ENCODE measurements at places on chromosomes 6 and 20.
A peak's percentile ranks its signal among the peaks of the same experiment; 100 is the strongest.

DNA sequence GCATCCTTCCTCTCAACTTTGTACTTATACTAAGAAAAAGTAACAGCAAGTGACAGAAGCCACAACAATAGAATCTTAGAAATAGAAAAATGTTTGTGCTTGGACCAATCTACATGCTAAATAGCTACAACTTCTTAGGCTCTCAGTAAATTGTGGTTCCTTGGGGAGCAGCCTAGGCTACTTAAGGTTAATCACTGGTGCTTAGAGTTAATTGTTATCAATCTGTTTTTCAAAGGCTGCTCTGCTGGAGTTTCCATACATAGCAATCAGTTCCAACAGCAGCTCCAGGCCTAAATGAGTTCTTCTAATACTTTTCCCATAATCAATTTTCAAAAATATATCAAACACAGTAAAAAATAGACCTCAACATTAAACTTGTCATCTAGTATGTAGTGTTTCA, 571.4 kb downstream of the EPHA7 start:
- no peak for DNase-seq

- no peak for DNase-seq
Observed at GRCh38 chr20:30598460-30599230, 658.8 kb upstream of the DEFB115 start.

GRCh38 chr20:33373735-33374605, 27.3 kb downstream of the CDK5RAP1 start:
- DNase-seq: no peak

- no peak for DNase-seq
Observed at GRCh38 chr6:15481390-15482291, 181.2 kb downstream of the DTNBP1 start.

- DNase-seq: no peak
Observed at GRCh38 chr6:33467091-33467490, 12.7 kb downstream of the ZBTB9 start.

DNA sequence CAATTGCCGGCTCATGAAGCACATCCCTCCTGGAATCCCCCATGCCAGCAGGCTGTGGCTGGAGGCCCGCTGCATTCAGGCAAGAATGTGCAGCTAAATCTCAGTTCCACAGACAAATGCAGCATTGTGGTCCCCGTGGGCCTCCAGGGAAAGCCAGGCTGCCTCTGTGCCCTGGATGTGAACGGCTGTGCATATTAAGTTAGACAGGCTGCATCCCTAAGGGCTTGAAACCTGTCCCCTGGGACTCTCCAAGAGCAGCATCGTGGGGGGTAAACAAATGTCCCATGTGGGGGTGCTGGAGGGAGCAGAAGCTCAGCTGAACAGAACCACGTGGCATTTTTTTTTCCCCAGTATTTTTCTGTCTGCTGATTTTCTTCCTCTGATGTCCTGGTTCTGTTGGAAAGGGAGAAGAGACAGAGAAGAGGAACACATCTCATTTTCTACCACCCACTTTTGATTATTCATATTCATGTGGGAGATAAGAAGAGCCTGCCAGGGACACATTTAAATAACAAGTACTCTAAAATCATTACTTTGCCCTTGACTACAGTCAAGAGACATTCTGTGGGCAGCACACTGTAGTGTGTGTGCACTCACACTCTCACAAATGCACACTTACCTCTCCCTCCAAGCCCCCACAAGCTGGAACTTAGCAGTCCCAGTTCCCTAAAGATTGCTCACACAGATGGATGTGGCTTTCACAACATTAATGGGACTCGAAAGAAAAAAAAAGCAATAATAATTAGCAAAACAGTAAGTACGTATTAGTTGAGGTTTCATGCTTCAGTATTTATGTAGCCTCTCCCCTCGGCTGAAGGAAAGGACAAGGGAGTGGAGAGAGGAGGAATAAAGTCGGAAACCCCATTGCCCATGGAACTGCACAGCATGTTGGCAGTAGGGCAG, 16.9 kb downstream of the GFOD1 start:
- DNase-seq: no peak

- no peak for DNase-seq
Observed at GRCh38 chr6:114577109-114577508, 234.3 kb upstream of the HS3ST5 start.

GRCh38 chr6:26045065-26045927, 41.9 kb upstream of the HFE start:
- no peak for DNase-seq

- no peak for DNase-seq
Observed at GRCh38 chr20:43430265-43431133, 27.2 kb upstream of the SRSF6 start.

- no peak for DNase-seq
Observed at GRCh38 chr6:137799950-137800568, 67.0 kb upstream of the TNFAIP3 start.

GRCh38 chr6:5061152-5061551, 24.0 kb upstream of the PPP1R3G start:
- DNase-seq: no peak

GRCh38 chr6:100549406-100550167, 84.9 kb upstream of the SIM1 start:
- no peak for DNase-seq

GRCh38 chr6:91276315-91276714, 689.4 kb upstream of the MAP3K7 start:
- DNase-seq: peak; percentile 14

- no peak for DNase-seq
Observed at GRCh38 chr6:161836643-161837448, 563.0 kb upstream of the AGPAT4 start.

DNA sequence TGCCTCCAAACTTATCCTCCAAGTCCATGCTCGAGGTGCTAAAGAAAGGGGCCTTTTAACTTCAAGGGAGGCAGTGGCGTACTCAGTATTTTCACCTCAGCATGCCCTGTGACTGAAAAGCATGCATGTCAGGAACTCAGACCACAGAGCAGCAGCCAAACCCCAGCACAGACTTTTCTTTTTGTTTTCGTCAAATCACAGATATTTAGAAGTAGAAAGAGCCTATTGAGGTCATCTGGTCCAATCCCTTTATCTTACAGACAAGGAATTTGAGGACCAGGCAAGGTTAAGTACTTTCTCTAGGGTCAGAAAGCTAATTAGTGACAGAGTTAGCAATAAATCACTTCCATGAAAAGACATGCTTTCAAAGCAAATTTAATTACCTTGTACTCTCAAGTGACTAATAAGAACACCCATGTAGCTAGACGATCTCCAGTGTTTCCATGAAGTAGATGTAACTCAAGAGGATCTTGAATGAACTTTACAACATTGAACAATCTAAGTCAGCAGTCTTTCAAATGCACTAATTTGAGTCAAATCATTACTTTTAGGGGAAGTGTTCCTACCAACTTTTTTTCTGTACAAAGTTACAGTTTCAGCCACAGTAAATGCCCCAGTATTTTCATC, 35.9 kb downstream of the MOXD1 start:
- no peak for DNase-seq

DNA sequence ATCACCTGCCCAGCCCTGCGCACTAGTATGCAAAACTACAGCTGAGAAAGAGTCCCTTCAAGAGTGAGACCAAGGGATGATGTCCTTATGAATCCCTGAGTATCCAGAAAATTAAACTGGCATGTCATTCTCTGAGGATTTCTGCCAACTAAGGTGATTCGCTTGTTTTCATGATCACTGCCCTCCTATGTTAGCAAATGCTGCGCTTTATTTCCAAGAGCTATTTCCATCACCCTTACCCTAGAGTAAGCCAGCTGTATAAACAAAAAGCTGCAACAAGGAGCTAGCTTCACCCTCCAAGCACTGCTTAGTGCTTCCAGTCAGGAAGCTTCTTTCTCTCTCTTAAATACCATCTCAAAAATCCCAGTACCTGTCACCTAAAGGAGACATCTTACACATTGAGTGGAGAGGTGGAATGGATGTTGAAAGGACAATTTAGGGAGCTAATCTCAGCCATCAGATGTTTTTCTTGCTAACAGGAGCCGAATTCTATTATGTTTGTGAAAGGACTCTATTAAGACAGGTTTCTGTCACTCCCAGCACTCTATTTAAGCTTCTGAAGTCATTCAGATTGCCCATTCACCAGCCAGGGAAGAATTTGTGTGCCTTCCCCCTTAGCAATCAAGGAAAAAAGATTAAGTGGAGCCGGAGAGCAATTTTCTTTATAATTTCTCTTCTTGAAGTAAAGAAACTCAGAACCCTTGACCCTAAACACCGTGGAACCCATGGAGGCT, 322.2 kb downstream of the NRN1 start:
- DNase-seq: no peak

- DNase-seq: no peak
Observed at GRCh38 chr20:5570452-5570851, 179.7 kb upstream of the SHLD1 start.

GRCh38 chr6:78487401-78487800, 379.9 kb upstream of the IRAK1BP1 start:
- no peak for DNase-seq

GRCh38 chr6:16841241-16841640, 80.0 kb upstream of the ATXN1 start:
- no peak for DNase-seq

DNA sequence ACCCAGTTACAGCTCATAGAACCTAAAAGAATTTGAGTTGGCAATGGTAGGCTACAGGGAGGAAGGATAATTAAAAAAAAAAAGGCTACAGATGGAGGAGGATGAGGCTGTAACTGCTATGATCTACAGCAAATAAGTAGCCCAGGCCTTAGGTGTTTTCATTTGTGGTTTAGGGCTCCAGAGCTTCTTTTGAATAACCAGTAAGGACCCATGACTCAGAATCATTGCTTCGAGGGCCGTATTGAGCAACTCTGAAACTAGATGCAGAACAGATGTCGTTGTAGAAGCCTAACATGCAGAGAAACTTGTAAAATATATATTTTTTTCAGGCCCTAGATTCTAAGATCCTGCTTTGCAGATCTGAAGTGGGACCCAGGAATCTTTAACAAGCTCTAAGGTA, 19.0 kb upstream of the ASIP start:
- DNase-seq: no peak

- no peak for DNase-seq
Observed at GRCh38 chr6:41266541-41266940, 19.9 kb downstream of the TREM1 start.

Data from GM12891 (cell line).